ENCODE measurements at places on chromosomes 11 and 22.
A peak's percentile ranks its signal among the peaks of the same experiment; 100 is the strongest.

DNA sequence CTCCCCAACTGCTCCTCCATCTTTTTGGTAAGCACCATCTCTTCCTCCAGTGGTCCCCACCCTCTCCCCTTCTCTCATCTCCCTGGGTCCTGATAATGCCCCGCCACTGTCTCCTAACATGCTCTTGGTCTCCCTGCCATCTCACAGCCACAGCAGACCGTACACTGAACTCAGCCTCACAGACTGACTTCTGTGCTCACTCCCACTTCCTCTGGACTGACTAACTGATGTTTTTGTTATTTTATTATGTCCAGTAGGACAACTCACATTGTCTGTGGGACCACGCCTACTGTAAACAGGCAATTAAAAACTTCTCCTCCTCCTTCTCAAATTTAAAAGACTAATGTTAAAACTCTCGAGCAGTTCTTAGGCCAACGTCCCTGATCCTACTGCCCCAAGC, 2.6 kb upstream of the GNAZ start:
- no peak for DNase-seq

- DNase-seq, result peak; percentile 91
Measured at GRCh38 chr11:82901165-82901921, at the start of gene DDIAS. DDIAS (plus strand) TSS chr11:82901736; CDS start chr11:82914739, 13,003 bp downstream.

GRCh38 chr22:30221121-30221992, 25.2 kb downstream of the LIF start:
- DNase-seq, result peak; percentile 58

GRCh38 chr11:1029654-1030053, 6.9 kb downstream of the MUC6 start:
- no peak for DNase-seq

DNA sequence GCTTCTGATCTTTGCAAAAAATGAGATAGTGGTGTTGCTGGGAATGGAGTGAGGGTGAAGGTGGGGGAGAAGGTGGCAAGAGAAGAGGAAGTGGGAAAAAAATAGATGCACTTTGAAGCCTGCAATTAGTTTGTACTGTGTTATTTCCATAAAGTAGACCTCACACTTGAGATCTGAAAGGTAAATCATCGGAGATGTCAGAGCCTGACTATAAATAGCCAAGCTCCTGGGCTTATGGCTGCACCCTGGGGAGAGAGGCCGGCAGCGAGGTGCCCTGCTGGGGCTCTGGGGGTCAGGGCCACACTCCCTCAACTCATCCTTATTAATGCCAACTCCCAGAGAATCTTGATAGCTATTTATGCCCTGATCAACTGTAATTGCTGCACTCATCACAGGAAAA, 134.4 kb downstream of the NXPE2 start:
- no peak for DNase-seq

GRCh38 chr11:84790849-84791427, 836.2 kb downstream of the DLG2 start:
- no peak for DNase-seq

- no peak for DNase-seq
Measured at GRCh38 chr22:46569848-46570695, 32.7 kb upstream of the CELSR1 start.

GRCh38 chr22:47593291-47593690, 830.8 kb downstream of the TBC1D22A start:
- no peak for DNase-seq

- no peak for DNase-seq
Measured at GRCh38 chr11:26778000-26778757, 56.3 kb upstream of the SLC5A12 start.

- no peak for DNase-seq
Measured at GRCh38 chr11:115267238-115267781, 236.9 kb downstream of the CADM1 start.

- DNase-seq, result no peak
Measured at GRCh38 chr11:69284081-69284511, 9.9 kb upstream of the MYEOV start.

DNA sequence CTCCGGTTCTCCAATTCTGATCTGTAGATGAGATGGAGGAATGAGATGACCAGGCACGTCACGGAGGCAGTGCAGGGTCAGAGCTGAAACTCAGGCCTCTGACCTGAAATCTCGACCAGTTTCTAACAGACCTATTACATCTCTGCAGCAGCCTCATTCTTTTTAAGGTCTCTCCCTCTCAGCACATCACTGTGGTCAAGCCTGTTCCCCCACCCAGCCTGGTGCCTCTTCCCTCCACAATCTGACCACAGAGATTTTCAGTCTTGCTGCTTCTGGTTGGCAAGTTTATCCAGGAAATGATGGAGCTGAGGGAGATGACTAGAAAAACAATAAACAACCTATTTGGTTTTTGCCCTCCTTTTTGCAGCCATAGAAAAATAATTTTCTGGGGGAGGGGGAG, 9.5 kb downstream of the GRAMD1B start:
- DNase-seq, result no peak

- no peak for DNase-seq
Measured at GRCh38 chr11:3042496-3043314, 14.5 kb downstream of the CARS1 start.

DNA sequence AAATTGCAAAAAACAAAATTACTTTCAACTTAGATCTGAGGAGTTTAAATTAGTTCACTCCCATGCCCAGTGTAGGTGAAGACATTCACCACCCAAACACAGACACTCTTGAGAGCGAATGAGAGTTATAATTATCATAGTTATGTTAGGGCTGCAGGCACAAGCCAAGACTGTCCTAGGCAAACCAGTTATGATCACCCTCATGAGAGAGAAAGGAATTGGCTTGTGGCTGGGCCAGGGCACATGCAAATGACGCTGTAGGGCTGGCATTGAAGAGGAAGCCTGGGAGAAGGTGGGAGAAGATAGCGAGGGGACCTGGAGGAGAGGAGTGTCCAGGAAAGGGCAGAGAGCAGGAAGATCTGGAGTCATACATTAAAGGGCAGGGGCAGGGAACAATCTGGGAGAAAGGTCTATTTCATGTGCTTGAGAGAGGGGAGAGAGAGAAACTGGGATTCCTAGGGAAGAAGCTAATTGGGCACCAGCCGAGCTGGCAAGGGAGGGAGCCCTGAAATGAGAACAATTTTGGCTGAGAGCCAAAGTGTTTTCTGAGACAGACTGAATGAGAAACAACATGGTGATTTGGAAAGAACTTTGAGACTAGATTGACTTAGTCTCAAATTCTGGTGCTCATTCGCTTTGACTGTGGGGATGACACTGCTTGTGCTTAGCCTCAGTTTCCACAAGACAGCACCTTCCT, 279.9 kb downstream of the KIRREL3 start:
- DNase-seq, result no peak

DNA sequence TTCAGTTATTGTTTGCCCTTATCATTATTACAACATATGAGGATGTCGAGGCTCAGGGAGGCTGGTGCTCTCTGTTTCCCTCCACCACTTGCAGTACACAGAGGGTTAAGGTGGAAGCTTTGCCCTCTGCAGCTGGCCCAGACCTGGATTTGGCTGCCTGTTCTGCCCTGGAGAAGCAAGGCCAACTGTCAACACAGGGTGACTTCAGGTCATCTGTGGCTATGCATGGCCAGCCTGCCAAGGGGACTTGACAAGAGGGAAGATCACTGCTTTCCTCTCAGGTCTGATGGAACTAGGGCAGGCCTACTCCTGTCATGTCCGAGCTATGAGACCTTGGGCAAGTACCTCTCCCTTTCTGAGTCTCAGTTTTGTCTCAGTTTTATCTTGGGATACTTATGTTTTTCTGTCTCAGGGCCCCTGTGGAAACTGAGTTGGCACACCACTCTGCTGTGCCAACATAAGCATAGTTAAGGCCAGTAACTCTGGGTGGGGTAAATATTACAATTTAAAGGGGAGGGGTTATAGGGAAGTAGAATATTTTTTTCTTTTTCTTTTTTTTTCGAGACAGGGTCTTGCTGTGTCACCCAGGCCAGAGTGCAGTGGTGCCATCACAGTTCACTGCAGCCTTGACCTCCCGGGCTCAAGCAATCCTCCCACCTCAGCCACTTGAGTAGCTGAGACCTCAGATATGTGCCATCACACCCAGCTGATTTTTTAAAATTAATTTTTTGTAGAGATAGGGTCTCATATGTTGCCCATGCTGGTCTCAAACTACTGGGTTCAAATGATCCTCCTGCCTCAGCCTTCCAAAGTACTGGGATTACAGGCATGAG, 2.4 kb upstream of the THRSP start:
- DNase-seq, result peak; percentile 9

- DNase-seq, result no peak
Measured at GRCh38 chr11:133815636-133816035, 29.7 kb downstream of the SPATA19 start.

DNA sequence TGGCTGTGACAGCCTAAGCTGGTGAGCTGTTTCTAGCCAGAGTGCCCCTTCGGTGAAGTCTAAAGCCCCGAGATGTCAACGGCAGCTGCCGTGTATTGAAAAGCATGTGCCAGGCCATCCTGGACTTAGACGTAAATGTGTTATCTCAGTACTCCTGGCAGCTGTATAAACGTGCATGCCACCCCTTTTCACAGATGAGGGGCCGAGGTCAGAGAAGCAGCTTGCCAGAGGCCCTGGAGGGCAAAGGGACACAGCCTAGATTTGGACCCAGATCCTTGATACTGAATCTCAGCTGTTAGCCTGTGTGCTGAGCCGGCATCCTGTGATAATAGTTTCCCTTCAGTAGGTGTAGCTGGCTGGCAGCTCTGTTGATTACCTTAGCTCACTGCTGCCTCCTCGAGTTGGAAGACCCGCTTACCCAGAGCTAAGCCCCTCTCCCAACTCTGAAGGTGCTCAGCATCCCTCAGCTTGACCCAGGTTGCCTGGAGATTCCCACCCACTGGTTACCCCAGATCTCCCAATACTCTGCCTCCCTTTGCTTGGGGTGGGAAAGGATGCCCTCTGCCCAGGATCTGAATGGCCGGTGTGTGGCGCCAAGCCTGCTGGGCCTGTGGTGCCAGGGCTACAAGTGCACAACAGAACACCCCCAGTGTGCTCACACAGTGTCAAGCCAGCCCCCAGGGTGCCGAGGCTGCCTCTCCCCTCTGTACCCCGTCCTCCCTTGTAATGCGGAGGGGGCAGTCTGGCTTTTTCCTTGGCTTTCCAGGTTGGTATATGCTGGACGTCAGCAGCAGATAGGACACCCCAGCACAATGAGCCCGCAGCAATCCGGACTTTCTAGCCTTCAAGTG, 59.8 kb upstream of the WNT7B start:
- no peak for DNase-seq

DNA sequence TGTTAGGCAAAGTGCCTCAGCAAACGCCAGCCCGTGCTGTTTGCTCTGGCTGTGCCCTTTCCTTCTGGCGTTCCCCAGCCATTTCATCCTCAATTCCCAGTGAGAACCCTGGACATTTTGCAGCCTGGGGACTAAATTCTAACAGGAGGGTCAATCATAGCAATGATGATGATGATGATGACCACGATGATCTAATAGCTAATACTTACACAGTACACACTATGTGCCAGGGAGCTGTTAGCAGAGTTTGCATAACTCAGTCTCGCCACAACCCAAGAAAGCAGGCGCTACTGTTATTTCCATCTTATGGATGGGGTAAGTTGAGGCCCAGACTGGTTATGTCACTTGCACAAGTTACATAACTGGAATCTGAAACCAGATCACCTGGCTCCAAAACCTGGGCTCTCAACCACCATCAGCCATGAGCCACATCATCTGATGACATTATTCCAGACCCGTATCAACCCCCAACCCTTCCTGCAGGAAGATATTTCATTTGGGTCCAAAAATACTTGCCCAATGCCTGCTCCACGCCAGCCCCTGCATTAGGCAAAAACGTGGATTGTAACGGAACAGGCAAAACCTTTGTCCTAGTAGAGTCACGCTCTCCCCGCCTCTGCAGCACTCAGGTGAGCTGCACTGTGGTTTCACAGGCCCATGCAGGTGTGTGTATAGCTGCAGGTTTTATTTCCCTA, 132.6 kb upstream of the SERPIND1 start:
- no peak for DNase-seq

- no peak for DNase-seq
Measured at GRCh38 chr11:47437746-47438418, 11.1 kb downstream of the RAPSN start.

DNA sequence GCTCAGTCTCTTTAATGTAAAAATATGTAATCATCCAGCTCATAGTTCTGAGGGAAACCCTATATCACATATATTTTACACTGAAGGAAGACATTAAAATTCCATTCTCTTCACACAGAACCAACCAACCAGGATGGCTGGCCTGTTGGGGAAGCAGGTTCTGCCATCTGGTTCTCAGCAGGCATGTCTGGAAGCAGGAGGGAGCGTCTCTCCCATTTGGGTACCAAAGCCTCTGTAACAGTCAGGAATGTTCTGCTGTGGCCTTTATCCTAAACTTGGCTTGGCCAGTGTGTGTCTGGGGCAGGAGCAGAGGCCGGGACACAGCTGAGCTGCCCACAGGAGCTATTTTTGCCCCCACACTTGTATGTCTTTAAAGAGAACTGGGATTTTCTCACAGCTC, 29.2 kb downstream of the SGSM3 start:
- DNase-seq, result no peak

DNA sequence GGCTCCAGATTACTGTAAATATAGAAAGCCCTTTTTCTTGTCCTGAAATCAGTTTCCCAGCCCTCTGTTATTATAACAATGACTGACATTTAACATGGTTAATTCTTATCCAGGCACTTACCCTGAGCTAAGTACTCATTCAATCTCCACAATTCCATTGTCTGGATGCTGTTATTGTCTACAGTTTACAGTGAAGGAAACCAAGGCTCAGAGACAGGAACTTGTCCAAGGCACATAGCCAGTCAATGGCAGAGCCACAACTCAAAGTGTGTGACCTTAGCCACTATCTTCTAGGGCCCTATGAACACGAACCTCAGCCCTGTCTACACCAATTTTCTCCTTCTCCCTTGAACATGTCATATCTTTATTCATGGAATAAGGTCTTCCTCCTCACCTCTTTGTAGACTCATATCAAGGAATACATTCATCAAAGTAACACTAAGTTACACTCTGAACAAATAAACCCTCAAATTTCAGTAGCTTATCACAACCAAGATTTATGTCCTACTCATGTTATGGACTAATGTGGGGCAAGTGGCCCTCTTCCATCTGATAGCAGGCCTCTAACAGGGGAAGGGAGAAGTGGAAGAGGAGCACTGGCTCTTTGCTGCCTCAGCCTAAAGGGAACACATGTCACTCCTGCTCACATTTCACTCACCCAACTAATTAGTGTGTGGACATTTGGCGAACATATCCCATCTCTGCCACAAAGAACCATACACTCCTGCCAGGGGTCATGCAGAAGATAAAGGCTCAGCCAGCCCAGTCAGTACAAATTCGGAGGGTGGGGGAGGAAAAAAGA, 39.3 kb upstream of the APLNR start:
- DNase-seq, result no peak

- DNase-seq, result no peak
Measured at GRCh38 chr11:131454989-131455388, 84.6 kb downstream of the NTM start.

DNA sequence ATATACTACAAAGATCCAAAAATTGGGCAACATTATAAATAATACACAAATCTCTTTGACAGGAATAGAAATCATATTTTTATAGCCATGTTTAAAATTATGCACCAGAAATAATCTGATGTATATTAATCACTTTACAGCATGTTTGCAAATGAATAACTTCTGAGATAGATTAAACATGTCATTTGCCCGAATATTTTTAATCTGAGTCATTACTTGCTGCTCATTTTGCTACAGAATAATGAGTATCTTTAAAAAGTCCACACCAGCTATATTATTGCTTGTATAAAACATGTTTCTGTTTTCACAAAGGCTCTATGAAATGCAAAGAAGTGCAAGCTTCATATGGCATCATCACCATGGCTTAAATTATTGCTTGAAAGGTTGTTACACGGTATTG, 336.8 kb downstream of the GUCY1A2 start:
- DNase-seq, result no peak

- no peak for DNase-seq
Measured at GRCh38 chr11:86464509-86465221, 90.0 kb downstream of the CCDC81 start.

GRCh38 chr22:49087198-49087597, 740.5 kb downstream of the BRD1 start:
- DNase-seq, result no peak

Measured in GM10248 (cell line).